ENCODE measurements at places on chromosomes 6 and 20. TPM values are rescaled to one million over a fixed set of nuclear protein-coding genes. Genes with fewer than 3 reads are reported as not detected.

The C2 gene
- total RNA-seq: 1.3 TPM

- DNase-seq: peak; percentile 29
Measured at GRCh38 chr6:31178143-31179041, 7.9 kb upstream of the POU5F1 start.

DNA sequence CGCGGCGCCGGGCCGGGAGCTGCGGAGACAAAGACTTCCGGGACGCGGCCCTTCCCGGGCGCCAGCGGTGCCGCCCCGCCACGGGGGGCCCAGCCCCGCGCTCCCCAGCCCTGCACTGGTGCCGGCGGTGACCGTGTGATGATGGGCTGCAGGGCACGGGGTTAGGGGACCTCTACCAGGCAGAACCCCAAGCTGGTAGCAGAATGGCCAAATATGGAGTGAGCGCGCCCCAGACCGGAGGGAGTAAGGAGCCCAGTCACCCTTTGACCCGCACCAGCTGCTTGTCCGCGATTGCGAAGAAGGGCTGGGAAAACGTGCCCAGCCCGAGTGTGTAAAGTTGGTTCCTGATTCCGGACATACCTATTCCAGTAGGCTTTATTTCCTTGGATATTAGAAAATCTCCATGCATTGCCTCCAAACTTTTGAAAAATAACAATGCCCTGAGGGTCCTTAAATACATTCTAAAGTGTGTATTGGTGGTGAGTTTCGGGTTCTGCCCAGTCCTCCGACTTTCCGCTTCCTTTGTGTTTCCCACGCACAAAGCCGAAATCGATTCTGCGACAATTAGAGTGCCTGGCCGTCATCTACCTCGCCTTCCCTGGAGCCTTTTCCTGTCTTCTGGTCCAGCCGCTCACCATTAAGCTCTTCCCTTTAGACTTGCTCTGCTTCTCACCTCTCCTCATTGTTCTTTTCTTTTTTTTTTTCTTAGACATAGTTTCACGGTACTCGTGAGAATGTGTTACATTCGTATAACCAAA, 1.1 kb downstream of the ABRACL start:
- peak; percentile 73 for DNase-seq

DNA sequence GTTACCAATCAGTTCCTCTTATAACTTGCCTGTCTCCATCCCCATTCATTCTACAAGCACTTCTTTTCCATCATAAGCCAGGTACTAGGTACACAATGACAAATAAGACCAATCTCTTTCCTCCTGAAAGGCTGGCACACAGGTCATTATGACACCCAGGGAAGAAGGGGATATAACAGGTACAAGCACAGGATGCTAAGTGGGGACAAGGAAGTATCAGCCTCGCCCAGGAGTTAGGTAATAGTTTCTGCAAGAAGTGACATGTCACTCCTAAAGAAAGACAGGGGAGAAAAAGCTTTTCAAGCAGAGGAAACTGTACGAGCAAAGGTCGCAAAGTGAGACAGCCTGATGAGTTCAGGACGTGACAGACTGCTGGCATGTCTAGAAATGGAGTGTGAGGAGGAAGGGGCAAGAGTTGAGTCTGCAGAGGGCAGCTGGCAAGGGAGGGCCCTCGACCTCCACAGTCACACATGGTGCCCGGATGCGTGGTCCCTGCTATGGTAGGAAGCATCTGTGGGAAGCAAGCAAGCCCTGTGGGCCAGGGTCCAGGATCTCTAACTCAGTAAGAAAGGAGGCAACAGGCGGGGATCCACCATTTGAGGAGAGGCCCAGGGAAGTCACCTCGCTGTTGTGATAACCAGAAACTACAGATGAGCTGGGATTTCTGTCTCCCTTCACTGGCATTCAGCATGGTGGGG, 40.4 kb downstream of the GPLD1 start:
- no peak for DNase-seq

DNA sequence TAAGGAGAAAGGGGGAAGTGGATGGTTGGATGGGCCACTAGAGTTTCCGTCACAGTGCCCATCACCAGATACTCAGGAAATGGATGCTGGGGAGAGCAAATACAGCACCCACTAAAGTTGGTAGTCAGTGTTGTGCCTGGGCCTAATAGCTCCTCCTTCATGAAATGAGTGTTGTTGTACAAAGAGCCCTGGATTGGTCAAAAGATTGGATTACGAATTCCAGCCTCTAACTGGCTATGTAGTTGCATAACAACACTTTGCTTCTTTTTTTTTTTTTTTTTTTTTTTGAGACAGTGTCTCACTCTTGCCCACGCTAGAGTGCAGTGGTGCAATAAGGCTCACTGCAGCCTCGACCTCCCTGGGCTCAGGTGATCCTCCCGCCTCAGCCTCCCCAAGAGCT, 27.4 kb downstream of the KCNG1 start:
- DNase-seq: peak; percentile 51

- DNase-seq: no peak
Measured at GRCh38 chr6:73152966-73153757, 72.1 kb downstream of the KHDC1L start.

DNA sequence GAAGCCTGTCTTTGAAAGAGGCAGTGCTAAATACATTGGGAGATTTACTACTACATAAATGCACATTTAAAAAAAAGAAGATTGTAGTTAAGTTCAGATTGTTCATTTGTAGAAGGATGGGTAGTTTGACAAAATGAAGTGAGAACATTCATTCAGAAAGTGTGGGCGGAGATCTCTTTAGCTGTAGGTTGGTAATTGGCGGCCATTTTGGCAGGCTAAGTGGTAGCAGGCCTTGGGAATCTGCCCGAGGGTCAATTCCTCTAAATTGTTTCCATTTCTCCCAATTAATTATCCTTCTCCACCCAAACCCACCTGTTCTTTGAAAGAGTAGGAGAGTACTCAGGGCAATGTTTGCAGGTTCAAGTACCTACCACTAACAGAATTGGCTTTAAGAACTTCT, 17.9 kb downstream of the SOX4 start:
- DNase-seq: no peak

- peak; percentile 58 for DNase-seq
Measured at GRCh38 chr6:135667691-135668455, 170.3 kb upstream of the AHI1 start.

- DNase-seq: peak; percentile 5
Measured at GRCh38 chr6:19417713-19418112, 419.5 kb upstream of the ID4 start.

All from fibroblast of villous mesenchyme (primary cell).